ENCODE measurements at places on chromosomes 13 and 19. TPM values are rescaled to one million over a fixed set of nuclear protein-coding genes. Genes with fewer than 3 reads are reported as not detected.

GRCh38 chr13:98366010-98366409 is 188.9 kb upstream of the RNF113B start:
- no peak overlapping the region for H3K4me3 ChIP-seq
- H3K27me3 ChIP-seq = no peaks in the 10 kb centered on the region
- no peaks in the 10 kb centered on the region for H3K36me3 ChIP-seq
- DNase-seq = no peak
- no peak overlapping the region for H3K27ac ChIP-seq

- peaks cover 8% of the 10 kb centered on the region for H3K36me3 ChIP-seq
- no peak overlapping the region for H3K4me3 ChIP-seq
- no peaks in the 10 kb centered on the region for H3K27me3 ChIP-seq
- peaks cover 3% of the 10 kb centered on the region for H3K4me1 ChIP-seq
- H3K27ac ChIP-seq = no peak overlapping the region
- no peak for DNase-seq
These were observed 99.0 kb upstream of the MCF2L start for GRCh38 chr13:112870051-112870331.

DNA sequence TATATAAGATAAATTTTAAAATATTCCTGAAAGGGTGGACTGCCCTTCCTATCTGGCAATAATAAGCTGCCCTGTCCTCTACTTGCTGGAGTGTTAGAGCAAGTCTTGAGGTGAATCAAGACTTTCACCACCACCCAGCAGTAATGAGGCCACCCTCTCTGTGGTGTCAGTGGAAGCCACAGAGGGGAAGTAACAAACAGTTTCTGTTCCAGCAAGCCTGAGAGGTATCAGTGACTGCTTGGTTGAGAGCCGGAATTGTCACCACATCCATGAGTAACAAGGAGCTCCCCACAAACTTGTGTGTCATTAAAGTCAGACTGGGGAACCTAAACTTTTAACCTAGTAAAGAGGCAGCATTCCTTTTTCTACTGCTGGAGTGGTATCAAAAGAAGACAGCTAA is 532.7 kb upstream of the SPRY2 start:
- no peak for DNase-seq
- H3K4me3 ChIP-seq = no peak overlapping the region
- H3K27ac ChIP-seq = no peak overlapping the region
- no peaks in the 10 kb centered on the region for H3K36me3 ChIP-seq
- no peaks in the 10 kb centered on the region for H3K4me1 ChIP-seq
- no peaks in the 10 kb centered on the region for H3K27me3 ChIP-seq

DNA sequence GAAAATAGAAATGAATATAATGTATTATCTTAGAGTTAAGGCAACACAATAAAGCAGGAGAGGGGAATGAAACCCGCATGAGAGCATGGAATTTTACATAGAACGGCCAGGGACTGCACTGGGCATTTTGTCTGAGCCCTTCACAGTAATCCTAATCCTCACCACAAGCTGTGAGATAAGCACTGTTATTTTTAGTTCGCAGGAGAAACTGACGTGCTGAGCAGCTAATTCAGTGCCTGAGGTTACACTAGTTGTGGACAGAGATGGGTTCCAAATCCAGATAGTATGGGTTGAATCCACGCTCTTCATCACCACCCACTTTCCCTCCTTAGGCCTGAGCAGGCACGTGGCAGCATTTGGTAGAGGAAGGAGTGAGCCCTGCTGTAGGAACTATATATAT is 24.8 kb upstream of the ZNF527 start:
- H3K27me3 ChIP-seq = no peaks in the 10 kb centered on the region
- H3K27ac ChIP-seq = no peak overlapping the region
- H3K36me3 ChIP-seq = peaks cover 30% of the 10 kb centered on the region
- H3K4me1 ChIP-seq = no peaks in the 10 kb centered on the region
- no peak overlapping the region for H3K4me3 ChIP-seq

ZNF616 gene
- 1.2 TPM for total RNA-seq

CYSLTR2 gene
- total RNA-seq = 1.2 TPM

GFY gene
- not detected for total RNA-seq

CYP2S1 gene
- not detected for total RNA-seq

Measured in ascending aorta (tissue), 2 donors.